D721Med (cell line): ENCODE measurements at places on chromosomes 11 and 22.

GRCh38 chr11:118649941-118650340, 29.5 kb downstream of the TREH start:
- no peak for DNase-seq

DNA sequence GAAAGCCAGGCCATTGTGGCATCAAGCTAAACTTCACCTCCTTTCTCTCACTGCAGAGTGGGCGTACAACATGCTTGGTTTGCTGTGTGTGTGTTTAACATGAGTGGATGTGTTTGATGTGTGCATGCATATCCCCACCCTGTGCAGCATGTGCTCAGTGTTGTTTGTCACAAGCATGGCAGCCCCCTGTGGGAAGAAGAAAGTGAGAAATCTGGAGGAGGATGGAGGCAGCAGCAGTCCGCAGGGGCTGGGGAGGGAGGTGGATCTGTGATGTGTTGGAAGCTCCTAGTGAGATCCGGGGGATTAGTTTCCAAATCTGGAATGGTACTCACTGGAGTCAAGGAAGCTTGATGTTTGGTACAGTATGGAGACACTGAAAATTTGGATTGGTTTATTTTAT, 24.1 kb upstream of the CCDC134 start:
- DNase-seq = no peak

DNA sequence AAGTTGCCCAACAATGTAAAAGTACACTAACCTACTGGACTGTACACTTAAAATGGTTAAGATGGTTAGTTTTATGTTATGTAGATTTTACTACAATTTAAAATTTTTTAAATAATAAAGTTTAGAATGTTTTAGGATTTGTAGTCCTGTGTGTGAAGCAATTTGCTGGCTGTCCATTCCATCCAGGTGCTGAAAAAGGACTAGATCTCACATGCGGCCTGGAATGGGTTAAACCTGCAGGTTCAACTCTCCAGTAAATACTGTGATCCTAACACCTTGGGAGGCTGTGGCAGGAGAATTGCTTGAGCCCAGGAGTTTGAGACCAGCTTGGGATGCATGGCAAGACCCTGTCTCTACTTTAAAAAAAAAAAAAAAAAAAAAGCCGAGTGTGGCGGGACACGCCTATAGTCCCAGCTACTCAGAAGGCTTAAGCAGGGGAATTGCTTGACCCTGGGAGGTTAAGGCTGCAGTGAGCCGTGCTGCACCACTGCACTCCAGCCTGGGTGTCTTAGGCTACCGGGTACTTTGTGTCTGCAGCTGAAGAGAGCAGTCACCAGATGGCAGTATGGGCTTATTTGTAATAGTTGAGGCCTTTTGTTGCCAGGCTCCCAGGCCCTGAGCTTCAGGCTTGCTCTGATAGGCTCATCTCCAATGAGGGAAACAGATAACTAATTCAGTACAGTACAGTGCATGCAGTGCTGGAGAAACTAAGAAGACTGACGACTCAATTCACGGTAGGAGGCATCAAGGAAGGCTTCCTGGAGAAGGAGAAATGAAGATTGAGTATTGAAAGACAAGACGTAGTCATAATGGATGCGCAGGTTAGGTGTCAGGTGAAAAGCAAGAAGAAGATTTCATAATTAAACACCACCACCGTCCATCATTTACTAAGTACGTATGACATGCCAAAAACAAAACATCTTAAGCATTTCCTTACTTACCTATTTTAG, 64.7 kb upstream of the ASPHD2 start:
- no peak for DNase-seq

DNA sequence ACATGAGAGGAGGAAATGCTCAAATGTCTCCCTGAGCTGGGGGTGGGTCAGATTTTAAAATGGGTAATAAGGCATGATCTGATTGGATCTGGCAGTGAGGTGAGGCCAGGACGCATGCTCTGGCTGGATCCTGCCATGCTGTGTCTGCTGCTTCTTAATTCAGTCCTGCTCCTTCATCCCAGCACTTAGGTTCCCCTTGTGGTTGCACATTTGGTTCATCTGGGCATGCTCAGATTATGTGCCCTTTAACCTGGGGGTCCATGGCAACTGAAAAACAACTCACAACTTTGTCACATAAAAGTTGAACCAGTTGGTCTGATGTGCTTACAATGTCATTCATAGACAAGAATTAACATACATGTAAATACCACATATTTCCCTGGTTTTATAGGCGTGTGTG, 67.9 kb downstream of the PIWIL4 start:
- DNase-seq = no peak

GRCh38 chr11:2945031-2945756, 16.0 kb upstream of the PHLDA2 start:
- DNase-seq = no peak

DNA sequence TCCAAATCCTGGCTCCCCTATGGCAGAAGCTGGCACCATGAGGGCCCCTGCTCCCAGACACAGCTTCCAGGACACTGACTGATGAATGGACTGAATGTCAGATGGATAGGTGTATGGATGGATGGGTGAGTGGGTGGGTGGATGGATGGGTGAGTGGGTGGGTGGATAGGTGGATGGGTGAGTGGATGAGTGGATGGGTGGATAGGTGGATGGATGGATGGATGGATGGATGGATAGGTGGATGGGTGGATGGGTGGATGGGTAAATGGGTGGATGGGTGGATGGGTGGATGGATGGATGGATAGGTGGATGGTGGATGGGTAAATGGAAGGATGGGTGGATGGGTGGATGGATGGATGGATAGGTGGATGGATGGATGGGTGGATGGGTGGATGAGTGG, 4.3 kb downstream of the FGF3 start:
- no peak for DNase-seq

DNA sequence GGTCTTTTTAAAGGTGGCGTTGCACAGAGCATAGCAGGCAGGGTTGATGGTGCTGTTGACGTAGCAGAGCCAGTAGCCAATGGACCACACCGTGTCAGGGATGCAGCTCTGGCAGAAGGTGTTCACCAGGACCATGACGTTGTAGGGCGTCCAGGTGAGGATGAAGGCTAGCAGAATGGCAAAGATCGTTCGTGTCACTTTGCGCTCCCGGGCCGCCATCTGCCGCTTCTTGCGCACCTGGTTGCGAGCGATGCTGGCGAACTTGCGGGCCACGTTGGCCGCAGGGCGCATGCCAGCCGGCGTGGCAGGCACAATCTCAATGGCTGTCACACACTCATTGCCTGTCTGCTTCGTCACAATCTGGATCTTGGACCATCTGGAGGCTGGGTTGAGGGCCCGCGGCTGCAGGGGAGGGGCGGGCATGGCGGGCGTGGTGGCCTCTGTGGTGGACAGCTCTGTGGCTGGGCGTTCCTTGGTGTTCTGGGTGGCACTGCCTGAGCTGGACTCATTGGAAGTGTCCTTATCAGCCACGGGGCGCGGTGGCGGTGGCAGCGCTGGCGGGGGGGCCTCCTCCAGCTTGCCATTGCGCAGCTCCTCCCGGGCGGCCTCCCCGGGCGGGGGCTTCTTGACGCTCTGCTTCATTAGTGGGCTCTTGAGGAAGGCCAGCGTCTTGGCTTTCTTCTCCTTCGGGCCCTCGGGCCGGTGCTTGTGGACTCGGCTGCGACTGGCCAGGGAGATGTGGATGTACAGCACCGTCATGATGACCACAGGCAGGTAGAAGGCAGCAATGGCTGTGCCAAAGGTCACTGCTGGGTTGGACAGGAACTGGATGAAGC, 3.9 kb downstream of the MDK start:
- DNase-seq = no peak

DNA sequence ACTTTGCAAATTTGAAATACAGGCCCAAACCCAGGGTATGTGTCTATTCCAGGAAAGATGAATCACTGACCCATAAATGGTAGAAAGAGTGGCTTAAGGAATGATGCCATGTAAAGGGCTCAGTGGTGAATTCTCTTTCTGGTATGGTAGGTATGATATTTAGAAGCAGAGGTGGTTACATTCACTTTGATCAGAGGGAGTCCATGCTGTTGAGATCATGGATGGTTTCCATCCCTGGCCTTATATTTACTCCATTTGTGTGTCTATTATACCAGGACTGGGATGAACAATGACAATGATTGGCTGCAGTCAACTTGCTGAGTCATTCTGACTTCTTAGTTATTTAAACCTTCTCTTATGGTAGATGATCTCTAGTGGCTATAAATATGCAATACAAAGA, 419.8 kb upstream of the LRRC4C start:
- no peak for DNase-seq

- no peak for DNase-seq
Observed at GRCh38 chr22:40326905-40327735, 19.2 kb upstream of the ADSL start.
